Fibroblast of skin of left quadriceps (primary cell): ENCODE measurements at places on chromosomes 1 and 21.

- DNase-seq, result no peak
Measured at GRCh38 chr1:199132006-199132405, 493.2 kb downstream of the PTPRC start.

- DNase-seq, result no peak
Measured at GRCh38 chr1:10419351-10419750, 10.9 kb upstream of the CENPS start.

- no peak for DNase-seq
Measured at GRCh38 chr1:52723260-52723659, 3.0 kb upstream of the ZYG11B start.

GRCh38 chr1:184865831-184866230, 108.5 kb downstream of the NIBAN1 start:
- DNase-seq, result no peak

GRCh38 chr1:37153116-37154100, 119.1 kb upstream of the GRIK3 start:
- no peak for DNase-seq

- DNase-seq, result no peak
Measured at GRCh38 chr1:25004355-25004754, 74.3 kb upstream of the RUNX3 start.

DNA sequence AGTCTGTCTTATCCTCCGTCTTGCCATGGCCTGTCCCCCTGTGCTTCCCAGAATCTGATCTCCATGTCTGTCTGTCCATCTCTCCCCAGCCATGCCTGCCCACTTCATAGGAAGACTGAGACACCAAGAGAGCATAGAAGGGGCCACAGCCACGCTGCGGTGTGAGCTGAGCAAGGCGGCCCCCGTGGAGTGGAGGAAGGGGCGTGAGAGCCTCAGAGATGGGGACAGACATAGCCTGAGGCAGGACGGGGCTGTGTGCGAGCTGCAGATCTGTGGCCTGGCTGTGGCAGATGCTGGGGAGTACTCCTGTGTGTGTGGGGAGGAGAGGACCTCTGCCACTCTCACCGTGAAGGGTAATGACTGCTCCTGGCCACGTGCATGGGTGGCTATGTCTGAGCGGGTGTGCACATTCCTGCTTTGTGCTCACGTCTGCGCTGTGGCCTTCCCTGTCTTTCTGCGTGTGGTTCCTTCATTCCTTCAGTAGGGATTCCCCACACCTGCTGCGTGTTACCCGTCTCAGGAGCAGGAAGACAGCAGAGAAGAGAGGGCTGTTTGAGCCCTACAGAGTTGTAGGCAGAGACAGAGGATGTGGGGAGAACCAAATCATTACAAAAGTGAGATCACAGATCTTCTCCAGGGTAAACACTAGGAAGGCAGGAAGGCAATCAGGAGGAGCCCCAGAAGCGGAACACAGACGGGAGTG, 80.8 kb downstream of the OBSCN start:
- DNase-seq, result no peak

DNA sequence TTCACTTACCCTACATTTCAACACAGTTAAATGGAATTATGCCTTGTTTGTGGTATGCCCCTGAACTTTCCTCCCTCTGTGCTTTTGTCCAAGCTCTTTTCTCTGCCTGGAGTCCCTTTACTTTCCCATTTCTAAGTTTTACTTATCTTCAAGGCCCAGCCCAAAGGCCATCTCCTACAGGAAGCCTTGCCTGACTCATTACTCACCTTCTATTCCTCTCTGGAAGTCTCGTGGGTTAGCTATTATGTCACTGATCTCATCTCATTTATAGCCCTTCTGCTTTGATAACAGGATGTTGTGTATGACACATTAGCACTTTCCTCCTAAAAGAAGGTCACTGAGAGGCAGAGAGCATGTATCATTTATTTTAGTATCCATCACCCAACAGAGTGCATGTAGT, 78.8 kb upstream of the CD1D start:
- no peak for DNase-seq

DNA sequence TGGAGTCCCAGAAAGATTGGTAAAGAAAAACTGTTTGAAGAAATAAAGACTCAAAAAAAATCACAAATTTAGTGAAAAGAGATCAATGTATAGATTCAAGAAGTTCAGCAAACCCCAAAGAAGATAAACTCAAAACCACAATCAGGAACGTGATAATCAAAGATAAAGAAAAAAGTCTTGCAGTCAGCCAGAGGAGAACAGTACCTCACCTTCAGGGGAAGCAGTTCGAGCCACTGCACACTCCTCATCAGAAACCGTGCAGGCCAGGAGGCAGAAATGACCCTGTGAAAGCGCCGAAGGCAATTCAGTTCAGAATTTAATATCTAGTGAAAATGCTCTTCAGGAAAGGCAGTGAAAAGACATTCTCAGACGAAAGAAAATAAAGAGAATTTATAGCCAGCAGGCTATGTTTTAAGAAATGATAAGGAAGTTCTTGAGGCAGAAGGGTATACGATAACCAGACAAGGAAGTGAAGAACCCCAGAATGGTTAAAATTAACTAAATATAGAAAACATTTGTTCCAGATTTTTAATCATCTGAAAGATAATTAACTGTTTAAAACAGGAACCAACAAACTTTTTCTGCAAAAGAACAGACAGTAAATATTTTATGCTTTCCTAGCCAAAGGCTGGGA, 13.5 kb upstream of the SUMO3 start:
- no peak for DNase-seq

- DNase-seq, result no peak
Measured at GRCh38 chr1:15110128-15110866, 43.2 kb upstream of the TMEM51 start.

DNA sequence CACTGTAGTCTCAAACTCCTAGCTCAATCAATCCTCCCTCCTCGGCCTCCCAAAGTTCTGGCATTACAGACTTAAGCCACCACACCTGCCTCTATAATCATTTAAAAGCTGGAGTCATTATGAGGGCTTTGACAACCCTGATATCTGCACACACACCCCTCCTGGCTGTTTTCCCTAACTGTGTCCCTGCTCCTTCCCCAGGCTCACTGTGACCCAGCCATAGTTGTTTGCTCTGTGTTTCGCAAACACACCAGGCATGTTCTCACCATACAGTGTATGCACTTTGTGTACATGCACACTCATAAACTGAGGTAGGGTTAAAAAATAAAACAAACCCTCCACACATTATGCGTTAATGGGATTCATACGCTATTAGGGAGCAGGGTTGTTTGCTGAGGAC, 21.8 kb upstream of the IL20 start:
- DNase-seq, result no peak

DNA sequence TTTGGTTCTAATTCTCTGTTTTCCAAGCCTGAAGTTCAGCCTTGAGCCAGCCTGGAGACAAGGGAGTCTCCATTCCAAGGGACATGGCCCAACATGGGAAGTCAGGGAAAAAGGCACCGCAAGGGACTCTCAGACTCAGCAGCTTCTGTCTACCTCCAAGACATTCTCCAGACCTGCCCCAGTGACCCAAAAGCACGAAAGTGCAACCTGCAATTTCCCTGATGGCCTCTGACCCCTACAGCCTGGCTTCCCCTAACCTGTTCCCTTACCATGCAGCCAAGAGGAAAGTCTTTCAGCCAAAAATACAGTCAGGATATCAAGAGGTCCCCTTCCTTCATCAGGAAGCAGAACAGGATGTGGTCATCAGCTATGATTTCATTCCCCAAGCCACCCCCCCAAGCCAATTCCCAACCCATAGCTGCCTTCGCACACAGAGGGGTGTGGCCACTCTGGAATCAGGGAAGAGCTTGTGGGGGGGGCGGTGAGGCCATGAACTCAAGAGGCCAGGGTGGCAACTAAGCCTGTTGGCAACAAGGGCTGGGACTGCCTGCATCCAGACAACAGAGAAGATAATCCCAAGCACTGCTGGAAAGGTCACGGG, 59.2 kb downstream of the TIAM1 start:
- no peak for DNase-seq

DNA sequence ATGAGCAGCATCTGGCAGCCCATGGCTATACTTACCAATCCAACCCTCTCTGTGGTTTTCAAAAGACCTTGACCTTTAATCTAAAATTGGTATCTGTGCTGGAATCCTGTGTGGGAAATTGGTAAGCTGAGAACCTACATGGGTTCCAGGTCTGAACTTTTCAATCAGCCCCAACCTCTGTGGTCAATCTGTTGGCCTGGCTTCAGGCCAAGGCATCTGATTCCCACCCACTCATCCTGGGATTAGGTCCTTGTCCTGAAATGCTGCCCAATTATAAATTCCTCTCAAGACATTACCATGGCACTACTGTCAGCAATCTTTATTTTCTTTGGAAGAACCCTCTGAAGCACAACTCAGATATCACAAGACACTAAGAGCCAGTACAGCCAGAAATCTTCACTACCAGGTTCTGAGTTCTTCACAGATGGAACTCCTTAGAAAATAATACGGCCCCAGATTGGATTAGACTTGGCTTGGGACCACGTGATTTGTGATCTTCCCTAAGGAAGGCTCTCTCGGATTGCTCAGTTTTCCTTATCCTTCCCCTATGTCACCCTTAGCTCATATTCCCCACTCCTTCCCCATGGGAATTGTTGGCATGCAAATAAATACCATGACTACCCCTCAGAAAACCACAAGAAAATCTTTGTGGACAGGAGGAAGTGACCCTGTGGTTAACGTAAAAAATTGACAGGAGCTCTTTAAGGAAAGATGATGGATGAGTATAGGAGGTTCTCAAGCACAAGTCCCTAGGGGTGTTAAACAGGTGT, 207.9 kb upstream of the ST6GALNAC5 start:
- DNase-seq, result peak; percentile 17

DNA sequence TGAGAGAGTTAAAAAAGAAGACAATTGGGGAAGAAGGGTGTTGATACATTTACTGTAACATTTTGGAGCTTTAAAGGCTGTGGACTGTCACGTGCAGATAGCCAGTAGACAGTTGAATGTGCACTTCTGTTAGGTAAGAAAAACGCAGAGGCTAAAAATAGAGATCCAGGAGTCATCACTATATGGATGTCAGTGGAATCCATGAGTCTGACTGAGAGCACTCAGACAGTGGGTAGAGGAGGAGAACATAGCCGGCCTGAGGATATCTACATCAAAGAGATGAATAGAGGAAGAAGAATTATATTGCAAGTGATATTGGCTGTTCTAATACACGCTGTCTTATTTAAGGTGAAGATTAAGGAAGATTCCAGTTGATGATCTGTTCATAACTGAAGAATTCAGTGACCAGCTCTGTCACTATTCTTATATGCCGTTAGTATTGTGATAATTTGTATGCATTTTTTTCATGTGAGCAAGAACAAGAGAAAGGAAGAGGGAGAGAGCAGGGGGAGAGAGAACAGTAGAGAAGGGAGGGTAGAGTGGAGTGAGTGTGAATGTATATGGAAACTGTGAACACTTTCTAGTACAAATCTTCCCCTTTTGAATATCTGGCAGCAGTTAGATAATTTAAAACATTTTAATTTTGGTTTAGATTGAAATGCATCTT, 344.8 kb downstream of the CHRM3 start:
- DNase-seq, result no peak

GRCh38 chr21:46168238-46168637, 12.9 kb upstream of the FTCD start:
- no peak for DNase-seq

DNA sequence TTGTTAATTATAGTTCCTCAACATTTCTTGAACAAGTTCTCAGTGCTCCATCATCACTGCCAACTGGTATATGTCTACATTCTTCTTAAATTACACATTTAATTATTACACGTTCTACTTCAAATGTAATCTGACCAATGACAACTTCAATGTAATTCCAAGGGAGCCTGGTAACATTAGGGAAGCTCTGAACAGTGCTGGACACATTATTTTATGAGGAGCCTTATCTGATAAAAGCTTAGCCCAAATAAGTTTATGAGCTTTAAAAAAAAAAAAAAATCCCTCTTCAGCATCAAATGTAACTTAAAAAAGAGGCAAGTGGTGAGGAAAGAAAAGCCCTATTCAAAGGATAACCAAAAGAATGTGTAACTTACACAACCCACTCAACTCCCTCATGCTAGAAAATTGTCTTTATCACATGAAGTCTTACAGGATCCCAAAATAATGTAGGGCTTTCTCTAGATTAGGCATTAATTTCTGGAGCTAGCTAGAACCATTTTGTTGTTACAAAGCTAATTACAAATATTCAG, 35.2 kb upstream of the ABCA4 start:
- no peak for DNase-seq

DNA sequence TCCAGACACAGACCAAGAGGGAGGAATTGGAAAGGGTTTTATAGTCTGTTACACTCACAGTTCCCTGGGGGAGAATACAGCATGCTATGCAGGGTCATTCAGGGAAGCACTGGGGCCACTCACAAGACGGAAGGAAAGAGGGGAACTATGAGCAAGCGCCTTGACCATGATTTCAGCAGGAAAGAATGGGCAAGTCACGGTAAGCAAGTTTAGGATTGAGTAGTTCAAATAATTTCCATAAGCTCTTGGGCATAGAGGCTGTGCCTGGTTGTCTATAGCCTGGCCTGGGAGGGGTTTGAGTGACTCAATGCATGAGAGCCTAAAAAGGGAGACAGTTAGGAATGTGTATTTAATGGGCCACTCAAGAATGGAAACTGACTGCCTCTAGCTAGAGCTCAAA, 176.7 kb downstream of the TTLL7 start:
- DNase-seq, result no peak
